ENCODE measurements at places on chromosomes 6 and 20.

DNA sequence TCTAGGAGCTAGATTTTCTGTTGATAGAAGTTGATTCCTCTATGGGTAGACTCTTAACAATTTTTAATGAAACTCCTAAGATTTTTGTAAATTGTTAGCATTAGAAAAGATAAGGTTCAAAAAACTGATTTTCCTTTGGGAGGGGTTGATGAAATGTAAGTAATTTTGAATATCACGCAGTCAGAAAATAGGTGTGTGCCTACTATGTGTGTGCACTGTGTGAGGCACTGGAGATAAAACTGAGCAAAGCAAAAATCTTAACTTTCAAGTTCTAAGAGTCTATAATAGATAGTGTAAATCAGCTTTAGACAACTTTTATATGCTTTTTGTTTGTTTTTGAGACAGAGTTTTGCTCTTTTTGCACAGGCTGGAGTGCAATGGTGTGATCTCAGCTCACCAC lies 53.3 kb downstream of the FAM217A start:
- H3K36me3 ChIP-seq = no peaks in the 10 kb centered on the region
- no peak for DNase-seq
- no peaks in the 10 kb centered on the region for H3K4me1 ChIP-seq
- no peak overlapping the region for H3K4me3 ChIP-seq
- H3K27me3 ChIP-seq = no peaks in the 10 kb centered on the region

DNA sequence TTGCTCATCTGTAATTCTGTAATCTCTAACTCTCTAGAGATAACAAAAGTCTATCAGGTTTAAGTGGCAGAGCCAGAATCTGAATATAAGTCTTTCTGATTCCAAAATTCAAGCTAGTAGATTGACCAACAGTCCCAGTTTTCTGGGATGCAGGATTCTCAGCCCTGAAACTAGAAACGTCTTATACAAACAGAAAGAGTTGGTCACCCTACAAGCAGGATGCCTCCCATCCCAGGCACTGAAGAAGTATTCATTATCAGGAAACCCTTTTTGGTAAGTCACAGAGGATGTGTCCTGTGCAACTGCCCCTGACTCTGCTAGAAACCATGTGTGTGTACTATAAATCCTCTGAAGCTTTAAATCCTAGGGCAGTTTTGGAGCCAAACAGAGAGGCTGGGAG lies 135.0 kb downstream of the CARMIL1 start:
- H3K27ac ChIP-seq = no peak overlapping the region
- no peaks in the 10 kb centered on the region for H3K27me3 ChIP-seq
- no peak for DNase-seq
- no peaks in the 10 kb centered on the region for H3K36me3 ChIP-seq
- no peaks in the 10 kb centered on the region for H3K4me1 ChIP-seq
- H3K4me3 ChIP-seq = no peak overlapping the region

- peak; percentile 72 for DNase-seq
- H3K27ac ChIP-seq = no peak overlapping the region
- no peaks in the 10 kb centered on the region for H3K27me3 ChIP-seq
- no peaks in the 10 kb centered on the region for H3K4me1 ChIP-seq
- no peak overlapping the region for H3K4me3 ChIP-seq
- H3K36me3 ChIP-seq = no peaks in the 10 kb centered on the region
These were observed 100.1 kb upstream of the AGPAT4 start for GRCh38 chr6:161373905-161374451.

DNA sequence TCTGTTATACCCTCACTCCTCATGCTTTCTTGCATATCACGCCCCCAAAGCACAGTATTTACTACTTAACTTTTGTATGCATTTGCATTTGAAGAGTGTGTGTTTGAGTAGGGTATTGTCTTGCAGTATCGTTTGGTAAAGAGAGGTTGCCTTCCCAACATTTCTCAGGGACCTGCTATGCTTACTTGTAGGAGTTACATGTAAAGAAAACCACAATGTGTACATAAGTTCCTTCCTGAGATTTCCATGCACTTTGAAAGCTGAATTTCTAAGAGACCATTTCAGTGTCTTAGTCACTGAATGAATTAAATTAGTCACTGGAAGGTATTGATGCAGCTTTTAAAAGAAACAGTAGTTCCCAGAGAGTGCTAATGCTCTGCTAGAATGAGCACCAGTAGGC lies 159.3 kb upstream of the LAMA2 start:
- no peaks in the 10 kb centered on the region for H3K4me1 ChIP-seq
- no peak overlapping the region for H3K4me3 ChIP-seq
- no peaks in the 10 kb centered on the region for H3K36me3 ChIP-seq
- no peak overlapping the region for H3K27ac ChIP-seq
- no peak for DNase-seq

GRCh38 chr6:136521911-136522310 lies 28.3 kb downstream of the MAP7 start:
- no peaks in the 10 kb centered on the region for H3K36me3 ChIP-seq
- no peak overlapping the region for H3K4me3 ChIP-seq
- H3K4me1 ChIP-seq = no peaks in the 10 kb centered on the region
- H3K27me3 ChIP-seq = no peaks in the 10 kb centered on the region

GRCh38 chr6:20688710-20689500 lies 154.6 kb downstream of the CDKAL1 start:
- H3K27ac ChIP-seq = no peak overlapping the region
- H3K4me1 ChIP-seq = no peaks in the 10 kb centered on the region
- H3K36me3 ChIP-seq = no peaks in the 10 kb centered on the region

- DNase-seq = no peak
- H3K4me1 ChIP-seq = no peaks in the 10 kb centered on the region
- H3K4me3 ChIP-seq = no peak overlapping the region
- peaks cover 9% of the 10 kb centered on the region for H3K36me3 ChIP-seq
- H3K27me3 ChIP-seq = no peaks in the 10 kb centered on the region
These were observed 54.9 kb downstream of the CSE1L start for GRCh38 chr20:49100972-49101371.

GRCh38 chr6:47457370-47457769 lies 20.2 kb upstream of the CD2AP start:
- no peak overlapping the region for H3K27ac ChIP-seq
- no peaks in the 10 kb centered on the region for H3K4me1 ChIP-seq
- H3K36me3 ChIP-seq = no peaks in the 10 kb centered on the region
- H3K27me3 ChIP-seq = no peaks in the 10 kb centered on the region
- H3K4me3 ChIP-seq = no peak overlapping the region

GRCh38 chr6:19705606-19706005 lies 131.6 kb upstream of the ID4 start:
- H3K27me3 ChIP-seq = no peaks in the 10 kb centered on the region
- no peak overlapping the region for H3K27ac ChIP-seq
- H3K4me1 ChIP-seq = no peaks in the 10 kb centered on the region
- H3K4me3 ChIP-seq = no peak overlapping the region
- DNase-seq = no peak

GRCh38 chr6:33217681-33218080 lies 9.4 kb downstream of the RING1 start:
- no peak overlapping the region for H3K27ac ChIP-seq
- DNase-seq = no peak
- H3K4me1 ChIP-seq = no peaks in the 10 kb centered on the region
- H3K36me3 ChIP-seq = no peaks in the 10 kb centered on the region
- H3K27me3 ChIP-seq = no peaks in the 10 kb centered on the region
- H3K4me3 ChIP-seq = no peak overlapping the region

DNA sequence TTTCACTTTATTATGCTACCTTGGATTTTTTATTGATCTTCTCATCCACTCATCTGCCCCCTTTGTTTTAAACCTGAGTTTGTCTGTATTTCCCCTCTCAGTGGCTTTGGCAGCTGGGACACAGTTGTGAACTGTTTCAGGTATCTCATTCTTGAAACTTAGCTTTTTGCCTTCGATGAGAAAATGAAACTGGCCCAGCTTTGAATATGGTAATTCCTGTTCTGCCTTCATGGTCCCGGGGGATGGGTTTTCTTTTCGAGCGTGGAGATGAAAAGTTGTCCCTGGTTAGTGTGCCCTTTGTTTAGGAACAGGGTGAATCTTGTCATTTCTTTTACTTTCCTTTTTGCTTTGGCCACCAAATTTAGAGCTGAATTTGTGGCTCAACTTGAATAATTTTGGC lies 25.6 kb downstream of the DHX35 start:
- no peaks in the 10 kb centered on the region for H3K4me1 ChIP-seq
- H3K36me3 ChIP-seq = no peaks in the 10 kb centered on the region
- H3K27me3 ChIP-seq = no peaks in the 10 kb centered on the region
- no peak overlapping the region for H3K27ac ChIP-seq

- no peak overlapping the region for H3K4me3 ChIP-seq
- no peaks in the 10 kb centered on the region for H3K27me3 ChIP-seq
- no peak overlapping the region for H3K27ac ChIP-seq
- DNase-seq = no peak
- H3K4me1 ChIP-seq = no peaks in the 10 kb centered on the region
- H3K36me3 ChIP-seq = no peaks in the 10 kb centered on the region
These were observed 56.9 kb downstream of the HAO1 start for GRCh38 chr20:7883309-7883708.

GRCh38 chr20:9632991-9633390 lies 118.6 kb downstream of the LAMP5 start:
- no peak overlapping the region for H3K4me3 ChIP-seq
- no peak for DNase-seq
- no peak overlapping the region for H3K27ac ChIP-seq
- H3K36me3 ChIP-seq = no peaks in the 10 kb centered on the region
- no peaks in the 10 kb centered on the region for H3K27me3 ChIP-seq
- H3K4me1 ChIP-seq = no peaks in the 10 kb centered on the region

- DNase-seq = no peak
- H3K4me1 ChIP-seq = no peaks in the 10 kb centered on the region
- no peak overlapping the region for H3K4me3 ChIP-seq
- no peaks in the 10 kb centered on the region for H3K36me3 ChIP-seq
- no peak overlapping the region for H3K27ac ChIP-seq
These were observed 336.2 kb upstream of the CNR1 start for GRCh38 chr6:88502391-88502790.

DNA sequence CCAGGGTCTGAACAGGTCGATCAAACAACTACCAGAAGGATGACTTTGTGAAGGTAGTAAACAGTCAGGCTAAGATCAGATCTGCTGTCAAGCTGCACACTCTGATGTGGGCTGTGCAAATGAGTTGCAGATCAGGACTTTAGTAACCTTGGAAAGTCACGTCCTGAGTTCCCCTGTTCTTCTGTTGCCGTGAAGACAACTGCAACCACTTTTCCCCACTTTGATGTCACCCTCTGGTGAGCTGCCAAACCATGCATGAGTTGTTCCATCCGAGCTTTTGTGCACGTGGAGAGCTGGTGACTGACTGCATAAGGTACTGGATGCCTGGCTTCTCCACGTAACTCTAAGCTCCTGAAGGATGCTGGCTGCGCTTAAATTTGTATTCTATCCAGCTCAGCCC lies 111.0 kb downstream of the CD83 start:
- no peaks in the 10 kb centered on the region for H3K27me3 ChIP-seq
- no peaks in the 10 kb centered on the region for H3K4me1 ChIP-seq
- no peaks in the 10 kb centered on the region for H3K36me3 ChIP-seq
- H3K4me3 ChIP-seq = no peak overlapping the region
- no peak for DNase-seq

DNA sequence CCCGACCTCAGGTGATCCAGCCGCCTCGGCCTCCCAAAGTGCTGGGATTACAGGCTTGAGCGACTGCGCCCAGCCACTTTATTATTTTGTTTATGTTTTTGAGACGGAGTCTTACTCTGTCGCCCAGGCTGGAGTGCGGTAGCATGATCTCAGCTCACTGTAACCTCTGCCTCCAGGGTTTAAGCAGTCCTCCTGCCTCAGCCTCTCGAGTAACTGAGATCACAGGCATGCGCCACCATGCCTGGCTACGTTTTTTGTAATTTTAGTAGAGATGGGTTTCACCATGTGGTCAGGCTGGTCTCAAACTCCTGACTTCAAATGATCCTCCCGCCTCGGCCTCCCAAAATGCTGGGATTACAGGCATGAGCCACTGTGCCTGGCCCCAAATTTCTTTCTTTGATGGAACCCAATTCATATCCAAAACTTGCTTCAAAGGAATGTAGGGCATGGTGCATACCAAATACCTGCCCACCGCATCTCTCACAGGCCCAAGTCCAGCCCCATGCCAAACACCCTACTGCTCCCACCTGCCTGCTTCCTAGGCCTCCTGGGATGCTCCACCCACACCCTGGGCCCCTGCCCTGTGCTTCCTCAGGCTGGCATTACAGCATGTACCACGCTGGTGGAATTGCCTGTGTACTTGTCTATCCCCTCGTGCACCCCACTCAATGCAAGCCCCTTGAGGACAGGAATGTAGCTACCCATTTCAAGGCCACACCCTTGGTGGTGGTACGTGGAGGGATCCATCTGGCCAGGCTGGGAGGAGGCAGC lies 4.9 kb upstream of the HMGA1 start:
- H3K4me1 ChIP-seq = no peaks in the 10 kb centered on the region
- H3K4me3 ChIP-seq = no peak overlapping the region
- no peaks in the 10 kb centered on the region for H3K36me3 ChIP-seq
- H3K27me3 ChIP-seq = no peaks in the 10 kb centered on the region
- DNase-seq = no peak

- H3K4me3 ChIP-seq = no peak overlapping the region
- no peaks in the 10 kb centered on the region for H3K4me1 ChIP-seq
- H3K36me3 ChIP-seq = no peaks in the 10 kb centered on the region
- H3K27me3 ChIP-seq = no peaks in the 10 kb centered on the region
- no peak for DNase-seq
These were observed 105.8 kb downstream of the SULF2 start for GRCh38 chr20:47679462-47679861.

DNA sequence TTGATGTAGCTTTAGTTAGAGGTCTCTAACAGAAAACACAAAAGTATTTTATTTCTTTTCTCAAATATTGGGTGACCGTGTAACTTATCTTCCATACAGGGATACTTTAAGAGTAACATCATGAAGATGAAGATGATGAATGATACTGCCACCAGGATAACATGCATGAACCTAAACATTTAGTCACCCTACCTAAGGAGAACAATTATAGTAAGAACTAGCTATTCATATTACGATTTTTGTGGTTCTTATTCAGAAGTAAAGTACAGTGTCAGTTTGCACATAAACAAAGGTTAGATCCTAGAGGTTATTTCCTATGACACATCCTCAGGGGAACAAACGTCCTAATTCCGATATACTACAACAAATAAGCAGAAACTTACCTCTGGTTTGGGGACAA lies 21.0 kb downstream of the CLDN20 start:
- no peak for DNase-seq
- H3K27ac ChIP-seq = no peak overlapping the region
- no peak overlapping the region for H3K4me3 ChIP-seq
- no peaks in the 10 kb centered on the region for H3K27me3 ChIP-seq

- no peaks in the 10 kb centered on the region for H3K36me3 ChIP-seq
- H3K4me1 ChIP-seq = no peaks in the 10 kb centered on the region
- no peak overlapping the region for H3K4me3 ChIP-seq
- H3K27me3 ChIP-seq = no peaks in the 10 kb centered on the region
- no peak for DNase-seq
- H3K27ac ChIP-seq = no peak overlapping the region
These were observed 16.2 kb upstream of the TGM2 start for GRCh38 chr20:38181207-38181801.

Data from breast epithelium (tissue), 4 donors.